HFFc6 (cell line): ENCODE measurements at places on chromosomes 6 and 20. TPM values are rescaled to one million over a fixed set of nuclear protein-coding genes. Genes with fewer than 3 reads are reported as not detected.

CST2 gene
- total RNA-seq, result not detected in 3 replicates

GGTLC1 gene
- not detected in 3 replicates for total RNA-seq

TRIM15 gene
- not detected in 3 replicates for total RNA-seq

TMEM217 gene
- total RNA-seq, result 1.6 to 1.9 TPM (median 1.7 TPM) in 3 replicates

PNLDC1 gene
- total RNA-seq, result not detected in 3 replicates

DZANK1 gene
- total RNA-seq, result 1.1 to 1.3 TPM (median 1.2 TPM) in 3 replicates

EEF1E1 gene
- total RNA-seq, result 36.7 to 45.9 TPM (median 36.8 TPM) in 3 replicates

OPRM1 gene
- not detected in 3 replicates for total RNA-seq

NSFL1C gene
- total RNA-seq, result 85.4 to 112 TPM (median 93.9 TPM) in 3 replicates

SNAP25 gene
- 0.10 TPM in 1 of 3 replicates, not detected in the others for total RNA-seq

SYNGAP1 gene
- total RNA-seq, result 9.3 to 13.6 TPM (median 12.1 TPM) in 3 replicates

APOBEC2 gene
- total RNA-seq, result not detected in 3 replicates

HSPA1L gene
- total RNA-seq, result 1.6 to 2.1 TPM (median 1.8 TPM) in 3 replicates

HMGA1 gene
- 768 and 1,047 TPM in 2 replicates for total RNA-seq

HCK gene
- not detected in 3 replicates for total RNA-seq

PTP4A1 gene
- total RNA-seq, result 86.5 to 98.0 TPM (median 95.2 TPM) in 3 replicates

TPMT gene
- 15.5 to 20.3 TPM (median 17.9 TPM) in 3 replicates for total RNA-seq

WFDC8 gene
- not detected in 3 replicates for total RNA-seq

CRNKL1 gene
- total RNA-seq, result 17.6 to 21.3 TPM (median 18.8 TPM) in 3 replicates

RBM24 gene
- 29.6 and 33.8 TPM in 2 replicates for total RNA-seq

NEURL2 gene
- total RNA-seq, result 1.2 to 2.0 TPM (median 1.7 TPM) in 3 replicates

HLA-DQB1 gene
- total RNA-seq, result not detected in 3 replicates

AFG1L gene
- total RNA-seq, result 4.3 and 4.9 TPM in 2 replicates

NECAB3 gene
- 24.1 and 26.2 TPM in 2 replicates for total RNA-seq

FRK gene
- total RNA-seq, result 0.03 TPM in 2 of 3 replicates, not detected in the other
